ENCODE measurements at places on chromosomes 4 and X.

- DNase-seq, result no peak
These were observed 51.0 kb upstream of the ENPP6 start for GRCh38 chr4:184268584-184269160.

- no peak for DNase-seq
These were observed 23.3 kb upstream of the ARX start for GRCh38 chrX:25039036-25039435.

DNA sequence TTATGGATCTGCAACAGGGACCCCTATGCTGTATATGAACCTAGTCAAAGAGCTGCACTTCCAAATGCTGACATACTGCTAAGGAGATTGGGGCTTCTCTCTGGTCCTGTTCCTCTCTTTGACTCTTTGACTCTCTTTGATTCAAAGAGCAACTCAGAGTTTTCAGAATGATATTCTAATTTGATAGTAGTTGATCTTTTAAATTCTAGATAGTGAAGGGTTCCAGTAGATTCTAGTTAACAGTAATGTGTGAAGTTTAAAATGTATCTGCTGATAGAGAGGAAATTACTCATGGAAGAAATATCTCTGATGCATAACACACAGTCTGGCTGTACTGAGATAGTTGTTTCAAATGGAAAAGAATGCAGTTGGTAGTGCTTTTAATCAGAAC, 239.1 kb downstream of the RASL11B start:
- DNase-seq, result peak; percentile 78

GRCh38 chr4:27908356-27908755, 1047.7 kb downstream of the STIM2 start:
- DNase-seq, result peak; percentile 79

- DNase-seq, result no peak
These were observed 164.7 kb upstream of the SLC7A11 start for GRCh38 chr4:138406876-138407275.

DNA sequence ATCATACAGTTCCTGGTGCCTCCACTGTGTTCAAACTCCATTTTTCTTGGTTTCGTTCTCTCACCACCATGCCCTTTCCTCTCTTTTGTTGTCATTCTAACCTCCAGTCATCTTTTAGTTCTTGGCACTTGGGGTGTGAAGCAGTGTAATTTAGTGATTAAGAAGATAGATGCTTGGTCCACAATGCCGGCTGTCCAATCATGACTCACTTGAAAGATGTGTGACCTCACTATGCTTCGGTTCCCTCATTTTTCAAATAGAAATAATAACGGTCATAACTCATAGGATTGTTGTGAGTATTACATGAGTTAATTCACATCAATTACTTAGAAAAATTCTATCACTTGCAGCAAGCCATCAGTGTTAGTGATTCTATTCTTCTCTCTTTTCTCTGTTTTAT, 327.8 kb downstream of the ADGRL3 start:
- DNase-seq, result peak; percentile 18

GRCh38 chrX:39773923-39774773, 323.6 kb downstream of the BCOR start:
- DNase-seq, result no peak

DNA sequence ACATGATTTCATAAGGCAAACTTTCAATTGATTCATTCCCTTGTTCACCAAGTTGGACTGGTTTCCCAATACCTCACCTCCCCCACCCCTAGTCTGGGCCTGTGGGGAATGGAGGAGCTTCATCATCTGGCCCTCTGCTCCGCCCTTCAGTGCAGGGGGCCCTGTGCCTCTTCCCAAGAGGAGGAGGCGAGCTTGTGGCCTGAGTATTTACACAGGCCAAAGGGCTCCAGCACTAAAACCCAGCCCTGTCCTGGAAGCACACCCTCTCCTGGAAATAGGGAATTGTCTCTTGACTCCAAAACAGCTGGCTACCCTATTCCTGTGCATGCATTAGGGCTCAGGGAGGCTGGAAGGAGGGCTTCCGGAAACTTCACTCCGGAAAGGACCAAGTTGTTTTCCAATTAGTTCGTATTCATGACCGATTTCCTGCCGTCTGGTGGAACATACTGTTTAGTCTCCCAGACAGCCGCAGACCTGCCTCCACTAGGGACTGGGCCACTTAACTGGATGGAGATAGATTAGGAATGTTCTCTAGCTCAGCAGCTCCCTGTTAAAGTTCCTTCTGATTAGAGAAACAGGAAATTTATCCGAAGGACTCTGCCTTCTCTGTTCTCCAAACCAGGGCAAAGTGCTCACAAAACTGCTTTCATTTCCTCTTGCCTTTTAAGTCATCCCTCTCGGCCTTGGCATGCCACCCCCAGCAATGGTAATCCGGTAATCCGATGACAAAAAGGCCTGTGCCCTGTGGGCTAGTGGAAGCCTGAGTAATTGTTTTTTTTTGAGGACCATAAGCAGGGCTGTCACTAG, 5.8 kb downstream of the SRPX2 start:
- DNase-seq, result peak; percentile 94

GRCh38 chr4:20251796-20252655, at the start of gene SLIT2:
Gene SLIT2, plus strand, starts transcription at chr4:20251905. Its CDS starts 1,911 bp downstream, at chr4:20253816.
- peak; percentile 90 for DNase-seq

GRCh38 chr4:155805016-155805415, 46.2 kb downstream of the GUCY1B1 start:
- peak; percentile 61 for DNase-seq

DNA sequence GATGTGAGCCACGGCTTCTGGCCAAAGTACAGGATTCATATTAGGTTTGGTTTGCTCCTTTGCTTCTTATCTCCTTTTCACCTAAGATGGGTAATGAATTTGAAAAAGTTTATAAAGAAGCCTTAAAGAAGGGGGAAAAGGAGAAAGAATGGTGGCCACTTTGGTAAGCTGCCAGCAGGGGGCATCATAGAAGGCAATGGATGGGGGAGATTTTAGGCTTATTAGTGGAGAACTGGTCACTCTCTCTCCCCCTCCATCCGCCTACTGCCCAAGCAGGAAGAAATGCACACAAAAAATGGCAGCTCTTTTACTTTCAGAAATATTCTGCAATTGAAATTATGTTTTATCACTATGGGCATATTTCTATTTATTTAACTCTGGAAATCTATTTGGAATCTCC, 32.0 kb downstream of the SPARCL1 start:
- no peak for DNase-seq

DNA sequence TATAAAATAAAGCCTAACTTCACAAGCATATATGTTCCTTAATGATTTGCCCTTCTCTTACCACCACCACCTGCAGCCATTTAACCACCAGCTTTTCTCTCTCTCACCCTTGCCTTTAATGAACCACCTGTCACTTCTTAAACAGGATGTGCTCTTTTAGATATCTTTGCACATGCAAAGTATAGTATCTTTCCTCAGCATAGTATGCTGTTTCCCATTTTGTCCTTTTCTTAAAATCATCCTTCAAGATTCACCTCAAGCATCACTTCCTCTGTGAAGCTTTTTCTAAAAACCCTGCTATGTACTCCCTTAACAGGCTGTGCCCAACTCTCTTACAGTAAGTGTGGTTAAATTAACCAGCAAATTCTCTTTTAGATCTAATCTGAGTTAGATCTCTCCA, 8.2 kb upstream of the CNOT6L start:
- no peak for DNase-seq
